ENCODE measurements at places on chromosomes 11 and 22.

- no peak for DNase-seq
Measured at GRCh38 chr11:112942966-112943643, 18.1 kb upstream of the NCAM1 start.

DNA sequence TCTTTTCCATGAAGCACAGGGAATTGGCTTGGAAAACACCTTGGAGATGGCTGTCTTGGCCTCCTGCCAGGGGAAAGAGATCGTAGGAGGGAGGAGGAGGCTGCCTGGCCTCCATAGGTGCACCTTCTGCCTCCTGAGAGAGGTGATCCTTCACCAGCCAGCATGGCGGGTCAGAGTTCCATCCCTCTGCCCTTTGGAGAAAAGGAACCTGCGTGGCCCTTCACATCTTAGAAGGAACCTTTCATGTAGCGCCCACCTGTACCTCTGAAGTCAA is 58.2 kb upstream of the DRD2 start:
- no peak for DNase-seq

DNA sequence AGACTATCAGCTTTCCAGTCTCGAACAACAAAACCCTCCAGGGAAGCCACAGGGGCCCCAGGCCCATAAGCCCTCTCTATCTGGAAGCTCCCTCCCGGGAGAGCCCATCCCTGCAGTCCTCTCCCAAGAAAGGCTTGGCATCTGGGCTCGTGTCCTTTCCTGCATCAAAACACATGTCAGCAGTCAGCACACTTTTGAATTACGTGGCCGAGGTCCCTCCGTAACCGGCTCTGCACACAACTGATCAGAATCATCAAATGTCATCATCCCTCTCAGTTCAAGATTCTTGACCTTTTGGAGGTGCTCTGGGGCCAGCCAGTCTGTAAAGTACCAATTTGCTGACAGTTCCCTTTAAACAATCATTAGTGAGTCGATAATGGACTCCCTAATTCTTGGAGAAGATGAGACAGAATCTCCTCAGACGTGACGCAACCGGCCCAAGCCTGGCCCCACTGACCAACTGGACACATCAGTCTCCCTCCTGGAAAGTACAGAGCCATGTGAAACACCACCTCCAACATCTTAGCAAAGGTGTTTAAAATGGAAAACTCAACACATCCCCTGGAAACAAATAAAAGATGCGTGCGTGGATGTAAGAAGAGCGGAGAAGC is 33.6 kb downstream of the MAFF start:
- no peak for DNase-seq

DNA sequence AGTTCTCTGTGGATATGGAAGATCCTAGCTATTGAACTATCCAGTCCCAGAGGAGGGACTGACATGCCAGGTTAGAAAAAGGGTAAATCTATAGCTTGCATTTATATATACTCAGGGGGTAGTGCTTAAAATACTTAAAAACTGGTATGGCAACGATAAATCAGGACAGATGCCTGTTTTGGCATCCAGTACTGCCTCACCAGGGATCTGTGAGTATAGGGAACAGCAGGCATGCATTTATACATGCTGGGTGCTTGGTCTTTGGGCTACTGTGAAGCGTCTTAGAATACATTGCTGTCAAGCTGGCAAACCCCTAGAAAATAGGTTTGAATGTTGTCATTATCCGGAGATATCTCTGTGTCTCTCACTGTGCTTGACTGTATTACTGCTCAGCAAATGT is 94.2 kb upstream of the DRD2 start:
- no peak for DNase-seq

GRCh38 chr22:35739076-35739930 is 21.6 kb downstream of the APOL5 start:
- DNase-seq, result no peak

GRCh38 chr11:65790104-65790901 is 3.4 kb downstream of the OVOL1 start:
- DNase-seq, result no peak

- DNase-seq, result no peak
Measured at GRCh38 chr22:38815842-38816241, 21.9 kb upstream of the DNAL4 start.

GRCh38 chr11:888310-889212 is 22.0 kb downstream of the CHID1 start:
- DNase-seq, result no peak

- no peak for DNase-seq
Measured at GRCh38 chr11:532986-533585, 2.3 kb downstream of the HRAS start.

DNA sequence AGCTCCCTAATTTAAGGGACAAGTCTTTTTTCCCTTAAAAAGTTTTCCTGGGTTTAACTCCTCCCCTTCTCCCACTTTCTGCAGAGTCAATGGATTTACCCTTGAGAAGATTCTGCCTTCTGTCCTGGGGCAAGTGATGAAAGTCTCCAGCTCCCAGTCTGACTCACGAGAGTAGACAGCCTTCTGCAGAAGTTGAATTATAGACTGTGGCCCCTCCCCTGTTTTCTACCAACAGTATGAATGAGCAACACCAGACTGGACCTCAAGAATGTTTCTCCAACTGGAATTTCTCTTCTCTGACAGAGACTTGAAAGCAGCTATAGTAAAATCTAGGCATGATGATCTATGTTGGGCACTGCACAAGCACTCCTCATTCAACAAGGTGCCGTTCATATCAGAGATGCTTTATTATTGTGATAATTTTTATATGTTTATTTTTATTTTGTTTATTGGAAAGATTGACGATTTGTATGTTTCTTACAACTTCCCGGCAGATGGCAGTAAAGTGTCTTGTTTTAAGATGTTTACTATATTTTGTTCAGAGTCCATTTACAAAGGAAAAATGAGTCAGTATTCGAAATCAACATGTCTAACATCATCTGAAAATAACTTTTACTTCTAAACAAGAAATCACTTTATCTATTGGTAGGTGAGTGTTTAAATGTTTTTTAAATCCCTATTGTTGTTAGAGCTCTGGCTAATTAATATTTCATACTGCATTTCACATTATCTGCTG is 56.6 kb downstream of the LMO2 start:
- no peak for DNase-seq

DNA sequence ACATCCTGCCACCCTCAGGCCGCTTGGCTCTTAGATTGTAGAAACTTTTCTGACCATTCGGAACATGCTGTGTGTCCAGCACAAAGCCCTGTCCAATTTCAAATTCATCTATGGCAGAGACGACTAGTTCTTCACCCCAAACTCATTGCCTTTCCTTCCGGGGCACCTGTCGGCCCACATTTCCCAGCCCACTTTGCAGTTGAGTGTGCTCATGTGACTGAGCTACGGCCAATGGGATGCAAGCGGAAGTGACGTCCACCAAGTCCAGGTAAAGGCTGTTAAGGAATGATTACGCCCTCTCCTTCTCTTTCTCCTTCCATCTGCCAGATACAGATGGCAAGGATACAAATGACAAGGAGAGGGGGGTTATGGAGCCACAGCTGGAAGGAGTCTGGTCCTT is 32.5 kb downstream of the SYT13 start:
- no peak for DNase-seq

DNA sequence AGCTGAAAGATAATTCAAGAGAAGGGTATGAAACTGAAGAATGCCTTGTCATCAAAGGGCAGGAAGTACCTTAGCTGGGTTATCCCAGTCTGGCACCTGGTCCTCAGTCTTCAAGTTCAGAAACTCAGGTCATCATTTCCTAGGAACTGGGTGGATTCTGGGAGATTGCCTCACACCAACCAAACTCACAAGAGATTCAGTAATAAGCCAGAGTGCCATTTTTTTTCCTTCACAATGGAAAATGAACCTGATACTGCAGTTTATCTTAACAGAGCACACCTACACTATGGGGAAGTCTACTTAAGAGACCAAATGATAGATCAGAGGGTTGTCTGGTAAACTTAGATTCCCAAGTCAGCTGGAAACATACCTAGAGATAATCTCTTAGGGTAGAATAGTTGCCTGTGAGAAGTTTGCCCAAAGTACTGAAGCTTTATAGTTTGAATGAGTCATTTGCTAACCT is 3.8 kb upstream of the BUD13 start:
- no peak for DNase-seq

DNA sequence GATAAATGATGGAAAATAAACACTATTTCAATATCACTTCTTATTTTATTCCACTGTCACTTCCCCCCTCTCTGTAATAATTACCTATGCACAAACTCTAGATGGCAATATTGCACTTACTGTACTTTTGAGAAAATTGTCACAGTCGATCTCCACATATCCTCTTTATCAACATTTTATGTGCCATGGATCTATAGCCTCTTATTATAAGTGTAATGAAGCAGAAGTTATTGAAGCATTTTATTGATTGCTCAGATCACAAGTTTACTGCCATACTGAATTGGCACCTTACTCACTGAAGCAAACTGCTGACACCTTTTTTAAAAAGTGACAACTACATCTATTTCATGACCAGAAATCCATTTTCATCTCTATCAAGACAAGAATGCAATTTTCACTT is 133.4 kb downstream of the DCDC1 start:
- no peak for DNase-seq

DNA sequence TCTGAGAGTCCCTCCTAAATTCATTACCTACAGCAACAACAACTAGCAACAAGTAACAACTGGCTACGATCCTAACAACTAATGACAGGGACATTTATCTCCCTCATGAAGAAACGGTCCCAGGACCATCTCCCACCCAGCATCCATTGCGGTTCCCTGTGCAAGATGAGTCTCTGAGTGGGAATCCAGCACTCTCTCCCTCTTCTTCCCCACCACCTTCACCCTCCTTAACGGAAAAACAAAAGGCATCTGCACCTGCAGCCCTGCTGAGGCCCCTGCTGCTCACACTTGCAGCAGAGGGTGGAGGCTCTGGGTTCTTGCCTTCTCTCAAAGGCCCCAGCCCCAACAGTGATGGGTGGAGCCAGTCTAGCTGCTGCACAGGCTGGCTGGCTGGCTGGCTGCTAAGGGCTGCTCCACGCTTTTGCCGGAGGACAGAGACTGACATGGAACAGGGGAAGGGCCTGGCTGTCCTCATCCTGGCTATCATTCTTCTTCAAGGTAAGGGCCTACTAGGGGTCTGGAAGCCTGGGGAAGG is at the start of gene CD3G:
TSS of gene CD3G (plus strand) at position 364 of the 535 bp plus-strand sequence. CDS start at position 444, 80 bp downstream.
- peak; percentile 60 for DNase-seq

- no peak for DNase-seq
Measured at GRCh38 chr11:66728693-66729385, at the start of gene SPTBN2. Gene SPTBN2, minus strand, starts transcription at chr11:66729216. Its CDS starts 7,976 bp downstream, at chr11:66721240.

DNA sequence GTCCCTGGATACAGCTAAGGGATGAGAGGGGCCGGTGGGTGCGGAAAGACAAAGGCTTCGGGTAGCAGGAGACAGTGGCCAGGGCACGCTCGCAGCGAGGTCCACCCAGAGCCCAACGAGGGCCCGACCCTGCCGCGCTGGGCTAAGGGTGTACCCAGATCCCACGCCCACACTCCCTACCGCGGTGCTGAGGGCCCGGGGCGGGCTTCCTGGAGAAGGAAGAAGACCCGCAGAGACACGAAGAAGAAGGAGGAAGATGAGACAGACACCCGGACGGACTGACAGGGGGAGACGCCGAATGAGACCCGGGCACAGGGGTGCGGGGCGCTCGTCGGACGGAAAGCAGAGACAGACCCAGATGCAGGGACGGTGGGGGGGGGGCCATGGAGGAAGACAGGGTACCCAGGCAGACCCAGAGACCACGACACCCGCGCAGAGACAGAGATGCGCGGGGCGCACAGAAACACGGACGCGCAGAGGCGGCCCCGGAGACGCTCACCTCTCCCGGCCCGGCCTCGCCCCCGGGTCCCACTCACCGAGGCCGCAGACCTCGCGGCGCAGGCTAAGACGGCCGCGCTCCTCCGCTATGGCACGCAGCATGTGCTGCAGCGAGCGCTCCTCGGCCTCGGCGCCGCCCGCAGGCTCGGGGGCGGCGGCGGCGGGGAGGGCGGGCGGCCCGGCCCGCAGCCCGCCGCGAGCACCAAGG is 437 bp downstream of the KIAA0930 start:
- peak; percentile 25 for DNase-seq

- no peak for DNase-seq
Measured at GRCh38 chr11:130581646-130582045, 133.2 kb downstream of the ADAMTS15 start.

- no peak for DNase-seq
Measured at GRCh38 chr11:113710989-113711388, 4.9 kb upstream of the TMPRSS5 start.

DNA sequence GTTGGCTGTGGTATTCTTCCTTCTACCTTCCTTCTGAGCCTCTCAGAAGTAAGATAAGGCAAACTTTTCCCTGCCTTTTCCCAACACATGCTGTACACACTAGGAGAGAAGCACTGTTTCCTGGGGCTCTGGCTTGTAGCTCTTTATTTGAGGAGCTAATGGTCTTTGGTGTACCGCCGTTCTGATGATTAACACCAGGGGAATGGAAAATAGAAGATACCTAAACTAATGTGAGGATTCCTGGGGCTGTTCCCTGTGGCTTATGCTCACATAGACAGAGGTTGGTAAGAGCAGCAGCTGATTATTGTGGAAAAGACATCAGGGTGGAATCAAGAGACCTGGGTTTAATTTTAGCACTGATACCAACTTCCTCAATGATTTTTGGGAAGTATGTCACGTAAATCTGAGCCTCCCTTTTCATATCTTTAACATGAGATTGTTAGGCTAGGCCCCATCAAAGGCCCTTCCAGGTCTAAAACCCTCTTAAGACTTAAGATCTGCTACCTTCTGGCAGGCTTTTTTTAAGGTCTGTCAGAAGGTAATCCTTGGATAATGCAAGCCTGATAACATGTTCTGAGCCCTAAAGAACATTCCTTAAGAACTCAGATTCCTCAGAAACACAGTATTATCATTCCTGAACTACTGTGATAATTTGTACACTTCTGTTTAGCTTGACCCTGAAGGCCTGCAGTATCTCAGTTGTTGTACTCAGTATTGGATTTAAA is 24.8 kb upstream of the RCE1 start:
- DNase-seq, result no peak

- no peak for DNase-seq
Measured at GRCh38 chr11:115168229-115168671, 336.0 kb downstream of the CADM1 start.

GRCh38 chr22:50285568-50286229 is 15.5 kb upstream of the MAPK11 start:
- DNase-seq, result no peak

DNA sequence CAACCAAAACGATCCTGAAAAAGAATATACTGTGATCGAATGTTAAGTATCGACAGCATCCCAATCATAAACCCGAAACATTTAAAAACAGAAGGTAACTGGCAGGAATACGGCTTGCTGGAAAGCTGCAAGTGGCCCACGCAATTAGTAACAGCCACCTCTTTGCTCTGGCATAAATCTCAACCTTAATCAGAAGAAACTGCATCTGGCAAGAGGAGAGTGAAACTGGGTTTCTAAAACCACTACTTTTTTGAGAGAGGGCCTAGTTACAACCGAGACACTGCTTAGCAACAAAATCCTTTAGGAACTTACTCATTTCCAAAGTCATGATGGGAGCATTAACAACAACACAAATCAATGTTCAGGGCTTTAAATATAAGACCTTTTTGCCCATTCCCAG is 7.9 kb downstream of the NCAPD3 start:
- no peak for DNase-seq
